Suprapubic skin (tissue), 4 donors: ENCODE measurements at places on chromosomes 1 and 21.
A peak's percentile ranks its signal among the peaks of the same experiment; 100 is the strongest.

- no peak for DNase-seq
Measured at GRCh38 chr1:115237507-115237906, 100.5 kb downstream of the NGF start.

GRCh38 chr1:2504225-2504948 lies 22.0 kb downstream of the PANK4 start:
- no peak for DNase-seq

DNA sequence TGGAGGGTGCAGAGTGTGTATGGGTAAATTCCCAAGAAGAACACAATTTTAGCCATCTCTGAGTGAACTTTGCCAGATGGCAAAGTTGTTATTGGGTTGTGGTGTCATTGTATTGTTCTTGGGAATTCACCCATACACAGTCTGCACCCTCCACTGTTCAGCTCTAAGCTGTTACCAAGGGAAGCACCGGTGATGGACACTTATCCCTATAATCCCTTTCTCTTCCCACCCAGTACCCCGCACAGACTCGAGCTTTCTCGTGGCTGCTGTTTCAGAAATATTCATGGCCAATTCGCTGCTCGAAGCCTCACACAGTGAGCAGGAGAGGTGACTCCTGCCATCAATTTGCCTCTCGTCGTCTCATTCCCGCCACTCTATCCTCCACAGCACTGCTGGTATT lies 95.7 kb upstream of the PALMD start:
- DNase-seq = no peak

DNA sequence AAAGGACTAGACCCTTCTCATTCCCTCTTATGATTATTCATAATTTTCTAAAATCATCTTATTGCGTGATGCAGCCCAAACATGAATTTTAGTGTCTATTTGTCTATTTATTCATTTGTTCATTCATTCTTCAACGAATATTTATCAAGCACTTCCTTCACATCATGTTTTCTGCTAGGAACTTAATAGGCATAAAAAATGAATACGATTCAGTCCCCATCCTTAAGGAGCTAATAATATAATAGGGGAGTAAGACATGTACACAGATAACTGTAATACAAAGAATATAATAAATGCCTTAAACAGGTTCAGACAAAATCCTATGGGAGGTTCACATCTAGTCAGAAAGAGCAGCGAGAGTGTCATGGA lies 20.2 kb downstream of the BCL9 start:
- DNase-seq = no peak

- DNase-seq = no peak
Measured at GRCh38 chr1:182841368-182841988, 2.3 kb downstream of the DHX9 start.

DNA sequence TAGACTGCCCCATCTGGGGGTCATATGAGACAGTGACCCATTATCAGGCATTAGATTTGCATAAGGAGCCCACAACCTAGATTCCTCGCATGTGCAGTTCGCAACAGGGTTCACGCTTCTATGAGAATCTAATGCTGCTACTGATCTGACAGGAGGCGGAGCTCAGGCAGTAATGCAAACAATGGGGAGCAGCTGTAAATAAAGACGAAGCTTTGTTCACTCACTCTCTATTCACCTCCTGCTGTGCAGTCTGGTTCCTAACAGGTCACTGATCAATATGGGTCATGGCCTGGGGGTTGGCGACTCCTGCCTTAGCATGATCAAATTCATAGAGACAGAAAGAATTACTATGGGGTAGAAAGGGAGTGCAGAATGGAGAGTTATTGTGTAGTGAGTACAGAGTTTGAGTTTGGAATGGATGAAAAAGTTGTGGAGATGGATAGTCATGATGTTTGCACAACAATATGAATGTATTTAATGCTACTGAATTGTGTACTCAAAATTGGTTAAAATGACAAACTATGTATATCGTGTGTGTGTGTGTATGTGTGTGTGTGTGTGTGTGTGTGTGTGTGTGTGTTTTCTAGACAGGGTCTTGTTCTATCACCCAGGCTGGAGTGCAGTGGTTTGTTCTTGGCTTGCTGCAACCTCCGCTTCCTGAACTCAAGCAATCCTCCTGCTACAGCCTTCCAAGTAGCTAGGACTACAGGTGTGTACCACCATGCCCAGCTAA lies 42.2 kb downstream of the BTF3L4 start:
- no peak for DNase-seq

DNA sequence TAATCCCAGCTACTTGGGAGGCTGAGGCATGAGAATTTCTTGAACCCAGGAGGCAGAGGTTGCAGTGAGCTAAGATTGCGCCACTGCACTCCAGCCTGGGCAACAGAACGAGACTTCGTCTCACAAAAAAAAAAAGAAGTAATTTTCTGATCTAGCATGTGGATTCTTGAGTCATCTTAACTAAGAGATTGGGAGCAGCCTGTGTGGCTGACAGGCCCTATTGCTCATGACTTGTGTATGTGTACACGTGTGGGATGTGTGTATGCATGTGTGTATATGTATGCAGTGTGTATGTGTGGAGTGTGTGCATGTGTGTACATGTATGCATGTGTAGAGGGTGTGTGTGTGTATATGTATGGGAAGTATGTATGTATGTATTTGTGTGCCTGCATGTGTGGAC lies 29.5 kb downstream of the DOP1B start:
- peak; percentile 10 for DNase-seq
